ENCODE measurements at places on chromosomes 1 and 21.

GRCh38 chr1:219352961-219353651 is 179.4 kb downstream of the LYPLAL1 start:
- no peaks in the 10 kb centered on the region for H3K27me3 ChIP-seq
- no peaks in the 10 kb centered on the region for H3K36me3 ChIP-seq
- no peaks in the 10 kb centered on the region for H3K4me1 ChIP-seq

DNA sequence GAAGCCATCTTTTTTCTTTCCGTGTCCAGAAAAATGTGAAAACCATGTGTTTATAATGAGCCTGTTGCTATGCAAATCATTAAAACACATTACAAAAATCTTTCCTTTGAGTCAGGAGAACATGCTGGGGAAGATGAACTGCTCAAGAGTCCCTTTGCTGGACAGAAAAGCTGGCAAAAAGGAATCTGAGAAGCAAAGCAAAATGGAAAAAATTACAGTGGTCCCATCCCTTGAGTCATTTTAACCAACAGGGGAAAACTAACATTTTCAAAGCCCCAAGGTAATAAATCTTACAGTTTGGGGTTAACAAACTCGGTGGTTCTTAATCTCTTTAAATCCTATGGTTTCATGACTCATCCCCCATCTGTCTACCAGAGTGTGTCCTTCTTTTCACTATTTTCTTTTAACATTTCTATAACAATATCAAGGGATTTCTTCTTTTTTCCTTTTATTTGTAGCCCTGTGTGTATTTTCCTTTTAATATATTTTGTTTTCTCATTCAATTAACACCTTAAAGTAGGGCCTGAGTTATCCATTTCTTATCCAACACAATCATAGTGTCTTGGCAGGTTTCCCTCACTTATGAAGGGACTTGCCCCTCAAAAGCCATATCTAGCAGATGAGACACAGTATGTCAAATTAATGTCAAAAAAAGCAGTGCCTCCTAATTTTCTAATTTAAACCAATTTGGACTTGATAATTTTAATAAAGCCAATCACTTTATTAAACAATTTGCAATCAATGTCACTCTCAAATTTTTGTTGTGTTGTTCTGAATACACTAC is 105.4 kb downstream of the PTPN14 start:
- no peak overlapping the region for H3K4me3 ChIP-seq
- H3K27me3 ChIP-seq: no peaks in the 10 kb centered on the region
- no peak for DNase-seq
- no peaks in the 10 kb centered on the region for H3K36me3 ChIP-seq
- H3K4me1 ChIP-seq: no peaks in the 10 kb centered on the region
- no peak overlapping the region for H3K27ac ChIP-seq

DNA sequence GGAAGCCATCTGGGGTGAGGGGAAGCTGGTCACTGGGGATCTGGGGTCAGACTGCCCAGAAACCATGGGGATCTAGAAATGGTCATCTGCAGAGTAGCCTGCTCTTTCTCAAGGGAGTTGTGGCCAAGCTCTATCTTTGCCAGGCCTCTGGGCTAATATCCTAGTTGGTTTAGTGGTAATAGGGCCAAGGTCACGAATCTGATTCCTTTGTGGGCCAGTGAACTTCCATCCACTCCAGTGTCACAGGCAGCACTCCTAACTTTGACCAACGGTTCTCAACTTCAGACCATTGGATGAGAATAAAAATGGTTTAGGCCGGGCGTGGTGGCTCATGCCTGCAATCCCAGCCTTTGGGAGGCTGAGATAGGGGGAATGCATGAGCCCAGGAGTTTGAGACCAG is 28.1 kb upstream of the PPP2R5A start:
- no peaks in the 10 kb centered on the region for H3K36me3 ChIP-seq
- no peak overlapping the region for H3K27ac ChIP-seq
- H3K27me3 ChIP-seq: no peaks in the 10 kb centered on the region
- no peak for DNase-seq
- H3K4me1 ChIP-seq: peaks cover 14% of the 10 kb centered on the region

DNA sequence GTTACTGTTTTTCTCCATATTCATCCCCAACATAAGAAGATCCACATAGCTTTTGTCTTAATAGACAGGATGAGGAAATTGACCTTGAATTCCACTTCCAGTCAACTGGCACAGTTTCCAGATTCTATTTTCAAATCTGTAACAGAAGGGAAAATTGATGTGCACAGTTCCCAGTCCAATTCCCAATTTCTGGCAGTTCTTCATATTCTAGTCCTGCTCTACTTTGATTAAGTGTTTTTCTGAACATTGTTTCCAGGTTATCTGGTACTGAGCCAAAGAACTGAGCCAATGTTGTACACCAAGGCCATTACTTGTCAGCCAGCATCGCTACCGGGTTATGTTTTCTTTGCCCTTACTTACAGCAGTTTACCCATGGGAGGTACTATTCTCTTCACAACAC is 1755.4 kb downstream of the PLA2G4A start:
- no peaks in the 10 kb centered on the region for H3K27me3 ChIP-seq
- no peak for DNase-seq
- no peak overlapping the region for H3K27ac ChIP-seq
- H3K4me3 ChIP-seq: no peak overlapping the region
- no peaks in the 10 kb centered on the region for H3K36me3 ChIP-seq
- H3K4me1 ChIP-seq: no peaks in the 10 kb centered on the region

DNA sequence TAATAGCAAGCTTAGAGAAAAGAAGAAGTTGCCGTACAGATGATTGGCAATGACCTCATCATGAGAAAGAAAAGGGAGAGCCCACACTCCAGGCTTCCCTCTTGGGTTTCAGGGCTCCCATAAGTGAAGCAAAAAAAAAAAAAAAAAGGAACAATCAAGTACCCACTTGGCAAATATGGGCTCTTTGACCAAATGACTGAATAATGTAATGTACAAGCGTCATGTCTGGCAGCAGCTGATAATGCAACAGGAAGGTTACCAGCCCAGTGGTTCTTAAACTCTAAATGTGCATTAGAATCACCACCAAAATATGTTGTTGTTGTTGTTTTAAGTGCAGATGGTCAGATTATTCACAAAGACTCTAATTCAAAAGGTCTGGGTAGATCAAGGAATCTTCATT is 13.5 kb downstream of the TNFSF4 start:
- peaks cover 12% of the 10 kb centered on the region for H3K4me1 ChIP-seq
- no peaks in the 10 kb centered on the region for H3K27me3 ChIP-seq

DNA sequence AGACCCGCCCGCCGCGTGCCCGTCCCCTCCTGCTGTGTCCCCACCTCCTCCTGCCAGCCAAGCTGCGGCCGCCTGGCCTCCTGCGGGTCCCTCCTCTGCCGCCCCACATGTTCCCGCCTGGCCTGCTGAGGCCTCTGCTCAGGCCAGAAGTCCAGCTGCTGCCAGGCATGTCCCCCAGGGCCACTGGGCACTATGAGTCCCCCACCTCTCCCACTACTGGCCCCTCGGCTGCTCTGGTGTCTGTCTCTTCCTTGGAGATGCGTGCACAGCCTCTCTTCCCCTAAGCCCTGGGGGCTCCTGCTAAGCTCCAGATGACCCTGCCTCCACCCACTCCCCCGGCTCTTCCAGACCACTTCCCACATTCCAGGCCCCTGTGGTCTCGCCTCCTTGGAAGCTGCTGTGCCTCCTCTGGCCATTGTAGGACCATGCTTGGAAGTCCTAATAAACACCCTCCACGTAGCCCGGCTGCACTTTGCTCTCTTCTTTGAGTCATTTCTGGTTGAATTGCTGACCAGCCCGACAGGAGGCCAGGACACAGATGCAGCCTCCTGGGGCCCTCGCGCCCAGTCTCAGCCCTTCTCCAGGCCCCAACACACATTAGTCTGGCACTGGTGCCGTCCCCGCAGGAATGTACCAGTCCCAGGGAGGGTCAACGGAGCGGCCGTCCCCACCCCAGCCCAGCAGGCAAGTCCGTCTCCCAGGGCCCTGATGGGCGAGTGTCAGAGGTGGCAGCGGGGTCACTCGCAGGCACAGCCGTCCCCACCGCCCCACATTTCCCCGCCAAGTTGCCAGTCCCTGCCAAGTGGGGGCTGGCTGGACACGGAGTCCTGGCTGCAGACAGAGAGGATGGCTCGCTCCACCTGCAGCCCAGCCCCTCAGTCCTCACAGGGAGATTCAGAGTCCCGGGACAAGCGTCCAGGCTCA is 1.1 kb downstream of the KRTAP10-12 start:
- no peaks in the 10 kb centered on the region for H3K4me1 ChIP-seq
- H3K36me3 ChIP-seq: no peaks in the 10 kb centered on the region
- peaks cover 3% of the 10 kb centered on the region for H3K27me3 ChIP-seq
- no peak overlapping the region for H3K27ac ChIP-seq
- no peak overlapping the region for H3K4me3 ChIP-seq

- H3K27ac ChIP-seq: no peak overlapping the region
- H3K27me3 ChIP-seq: no peaks in the 10 kb centered on the region
- H3K4me1 ChIP-seq: peaks cover 12% of the 10 kb centered on the region
- no peak for DNase-seq
- no peaks in the 10 kb centered on the region for H3K36me3 ChIP-seq
- no peak overlapping the region for H3K4me3 ChIP-seq
Observed at GRCh38 chr1:160159846-160160245, 8.4 kb downstream of the ATP1A4 start.

GRCh38 chr1:82849460-82849859 is 1048.7 kb downstream of the ADGRL2 start:
- H3K27ac ChIP-seq: no peak overlapping the region
- no peaks in the 10 kb centered on the region for H3K27me3 ChIP-seq
- no peaks in the 10 kb centered on the region for H3K36me3 ChIP-seq
- no peak overlapping the region for H3K4me3 ChIP-seq

- no peak overlapping the region for H3K27ac ChIP-seq
- H3K4me1 ChIP-seq: peaks cover 11% of the 10 kb centered on the region
- no peak for DNase-seq
- H3K36me3 ChIP-seq: peaks cover 2% of the 10 kb centered on the region
- no peaks in the 10 kb centered on the region for H3K27me3 ChIP-seq
Observed at GRCh38 chr1:193079187-193079586, 19.8 kb downstream of the RO60 start.

DNA sequence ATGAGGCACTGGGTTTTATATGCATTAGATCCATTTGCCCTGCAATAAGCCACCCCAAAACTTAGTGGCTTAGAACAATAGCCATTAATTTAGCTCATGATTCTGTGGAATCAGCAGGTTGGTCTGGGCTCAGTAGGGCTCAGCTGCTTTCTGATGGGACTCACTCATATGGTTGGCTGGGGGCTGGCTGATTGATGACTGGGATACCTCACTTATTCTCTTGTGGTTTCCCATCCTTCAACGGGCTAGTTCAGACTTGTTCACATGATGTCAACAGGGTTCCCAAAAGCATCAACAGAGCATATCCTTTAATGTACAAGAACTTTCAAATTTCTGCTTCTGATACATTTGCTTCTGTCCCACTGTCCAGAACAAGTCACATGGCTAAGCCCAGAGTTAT is 43.2 kb downstream of the DNM3 start:
- no peak for DNase-seq
- H3K27ac ChIP-seq: no peak overlapping the region
- H3K4me3 ChIP-seq: no peak overlapping the region
- H3K36me3 ChIP-seq: no peaks in the 10 kb centered on the region

DNA sequence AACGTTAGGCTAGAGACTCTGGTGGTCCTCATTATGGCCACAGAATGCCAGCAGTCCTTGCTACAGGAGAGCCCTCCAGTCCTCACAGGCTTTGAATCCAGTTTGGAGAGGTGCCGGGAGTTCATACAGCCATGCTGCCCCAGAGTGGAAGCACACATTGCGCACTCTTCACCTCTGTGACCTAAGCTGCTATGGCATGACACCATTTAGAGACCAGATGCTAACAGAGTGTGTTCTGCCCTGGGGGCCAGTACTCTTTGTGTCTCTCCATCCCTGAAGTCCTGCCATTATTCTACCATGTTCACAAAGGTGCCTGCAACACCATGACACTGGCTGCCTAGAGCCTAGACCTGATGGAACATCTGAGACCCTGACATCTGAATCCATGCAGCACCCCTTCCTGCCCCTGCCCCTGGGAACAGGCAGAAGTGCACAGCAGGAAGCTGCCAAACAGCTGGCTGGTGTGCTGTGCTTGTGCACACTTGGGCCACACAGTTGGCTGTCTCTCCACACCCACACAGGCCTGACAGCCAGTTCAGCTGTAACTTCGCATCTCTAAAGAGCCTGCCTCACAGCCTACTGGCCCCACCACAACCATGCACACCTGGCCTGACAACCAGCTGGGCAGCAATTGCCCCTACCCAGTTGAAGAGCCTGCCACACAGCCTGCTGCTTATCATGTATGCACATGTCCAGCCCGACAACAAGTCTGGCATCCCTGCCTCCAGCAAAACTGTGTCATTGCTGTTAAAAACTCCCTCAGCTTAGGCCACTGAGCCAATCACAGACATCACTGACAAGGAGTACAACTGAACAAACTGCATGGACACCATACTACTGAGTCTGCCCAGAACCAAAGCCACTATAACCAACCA is 49.1 kb downstream of the MCOLN2 start:
- H3K27ac ChIP-seq: peak overlapping the region; percentile 29
- DNase-seq: no peak
- no peaks in the 10 kb centered on the region for H3K27me3 ChIP-seq
- no peak overlapping the region for H3K4me3 ChIP-seq
- H3K36me3 ChIP-seq: peaks cover 16% of the 10 kb centered on the region
- H3K4me1 ChIP-seq: peaks cover 20% of the 10 kb centered on the region

DNA sequence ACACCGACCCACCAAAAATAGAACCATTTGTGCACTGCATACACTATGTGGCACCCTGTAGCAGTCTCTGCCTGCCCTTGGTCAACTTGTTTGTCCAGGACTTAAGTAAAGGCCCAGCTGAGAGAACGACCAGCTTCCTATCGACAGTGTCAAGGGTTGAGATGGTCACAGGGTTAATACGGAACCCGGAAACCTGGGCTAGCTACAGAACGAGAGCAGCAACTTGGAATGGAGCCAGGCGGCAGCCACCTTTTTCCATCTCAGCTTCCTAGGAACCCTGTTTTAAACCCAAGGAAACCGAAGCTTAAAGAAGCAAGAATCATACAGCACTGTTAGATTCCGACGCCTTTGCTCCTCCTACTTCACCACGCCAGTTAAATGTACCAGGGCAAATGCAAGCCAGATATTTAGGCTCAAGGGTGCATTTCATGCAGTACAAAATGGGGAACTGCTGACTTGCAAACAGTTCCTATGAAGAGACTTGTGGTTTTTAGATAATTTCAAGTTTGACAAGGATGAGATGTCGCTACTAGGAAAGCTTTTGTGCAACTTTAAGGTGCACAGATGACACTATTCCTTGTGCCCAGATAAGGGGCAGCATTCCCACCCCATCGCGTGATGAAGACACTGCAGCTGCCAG is 35.5 kb downstream of the SLC66A1 start:
- no peaks in the 10 kb centered on the region for H3K4me1 ChIP-seq
- H3K36me3 ChIP-seq: peaks cover 41% of the 10 kb centered on the region
- H3K27me3 ChIP-seq: no peaks in the 10 kb centered on the region

- no peak for DNase-seq
- H3K27me3 ChIP-seq: no peaks in the 10 kb centered on the region
- no peak overlapping the region for H3K4me3 ChIP-seq
- H3K27ac ChIP-seq: no peak overlapping the region
Observed at GRCh38 chr1:234627009-234627950, 17.3 kb upstream of the IRF2BP2 start.

DNA sequence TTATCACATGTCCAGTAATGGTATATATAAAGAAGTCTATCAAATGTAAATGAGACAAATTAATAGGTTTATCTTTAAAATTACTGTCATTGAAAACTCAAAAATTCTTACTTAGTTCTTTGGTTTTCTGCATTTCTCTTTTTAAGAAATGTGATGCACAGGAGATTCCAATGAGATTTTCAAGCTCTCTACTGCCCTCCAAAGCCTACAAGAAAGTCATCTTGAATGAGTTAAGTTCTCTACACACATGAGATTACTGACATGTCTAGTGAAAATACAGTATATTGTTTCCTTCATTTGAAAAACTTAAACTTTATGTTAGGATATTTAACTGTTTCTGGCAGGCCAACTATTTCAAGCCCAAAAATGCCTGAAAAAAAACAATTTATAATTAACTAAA is 68.8 kb downstream of the ITGB3BP start:
- H3K4me3 ChIP-seq: no peak overlapping the region
- no peak for DNase-seq
- no peaks in the 10 kb centered on the region for H3K27me3 ChIP-seq
- H3K4me1 ChIP-seq: no peaks in the 10 kb centered on the region
- H3K27ac ChIP-seq: no peak overlapping the region
- no peaks in the 10 kb centered on the region for H3K36me3 ChIP-seq

Measured in GM12878 (cell line).